ENCODE measurements at places on chromosomes 7 and 10.
A peak's percentile ranks its signal among the peaks of the same experiment; 100 is the strongest.

DNA sequence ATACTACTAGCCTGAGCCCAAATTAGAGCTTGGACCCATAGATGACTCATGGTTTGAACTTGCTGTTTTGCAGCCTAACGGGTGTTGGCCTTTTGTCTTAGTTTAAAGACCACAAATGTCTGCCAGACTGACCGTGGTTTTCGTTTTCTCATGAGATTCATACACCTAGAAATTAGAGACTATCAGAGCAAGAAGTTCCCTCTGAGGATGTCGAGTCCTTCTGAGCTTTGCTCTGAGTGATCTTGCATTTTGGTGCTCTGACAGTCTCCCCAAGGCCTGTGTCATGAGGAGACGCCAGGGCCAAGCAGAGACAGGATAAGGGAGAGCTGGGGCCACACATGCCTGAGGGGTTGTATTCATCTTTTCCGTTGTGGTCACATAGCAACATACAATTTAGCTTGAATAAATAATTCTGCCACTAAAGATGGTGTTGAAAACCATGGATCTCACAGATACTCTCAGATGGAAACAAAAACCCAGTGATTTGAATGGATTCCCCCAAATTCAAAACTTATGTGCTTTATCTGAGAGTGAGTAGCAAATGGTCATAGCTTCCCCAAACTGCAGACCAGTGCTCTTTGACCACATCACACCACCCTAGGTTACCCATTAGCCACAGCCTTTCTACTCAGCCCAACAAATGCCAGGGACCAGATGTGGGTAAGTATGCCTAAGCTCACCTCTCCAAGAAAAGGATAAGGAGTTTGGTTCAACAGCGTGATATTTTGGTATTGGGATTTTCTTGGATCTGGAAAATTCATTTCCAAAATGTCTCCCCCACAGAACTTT lies 762.0 kb upstream of the IGFBP3 start:
- no peak for DNase-seq

GRCh38 chr10:122727426-122727825 lies 27.8 kb upstream of the C10orf120 start:
- no peak for DNase-seq

DNA sequence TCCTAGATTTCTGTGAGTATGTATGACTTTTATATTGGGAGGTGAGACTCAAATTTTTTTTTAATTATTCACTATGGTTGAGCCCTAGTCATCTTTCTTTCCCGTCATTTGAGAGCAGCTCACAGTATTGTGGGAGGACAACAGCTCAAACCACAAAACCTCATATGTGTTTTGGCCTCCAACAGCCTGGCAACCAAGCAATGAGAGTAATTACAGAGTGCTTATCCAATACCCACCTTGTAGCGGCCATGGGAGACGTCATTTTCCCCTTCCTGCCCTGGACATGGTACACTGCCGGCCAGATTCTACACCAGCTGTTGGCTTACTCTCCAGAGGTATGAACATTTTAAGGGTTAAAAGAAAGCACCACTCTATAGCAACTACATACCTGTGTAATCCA lies 49.1 kb downstream of the DOCK4 start:
- DNase-seq = no peak

DNA sequence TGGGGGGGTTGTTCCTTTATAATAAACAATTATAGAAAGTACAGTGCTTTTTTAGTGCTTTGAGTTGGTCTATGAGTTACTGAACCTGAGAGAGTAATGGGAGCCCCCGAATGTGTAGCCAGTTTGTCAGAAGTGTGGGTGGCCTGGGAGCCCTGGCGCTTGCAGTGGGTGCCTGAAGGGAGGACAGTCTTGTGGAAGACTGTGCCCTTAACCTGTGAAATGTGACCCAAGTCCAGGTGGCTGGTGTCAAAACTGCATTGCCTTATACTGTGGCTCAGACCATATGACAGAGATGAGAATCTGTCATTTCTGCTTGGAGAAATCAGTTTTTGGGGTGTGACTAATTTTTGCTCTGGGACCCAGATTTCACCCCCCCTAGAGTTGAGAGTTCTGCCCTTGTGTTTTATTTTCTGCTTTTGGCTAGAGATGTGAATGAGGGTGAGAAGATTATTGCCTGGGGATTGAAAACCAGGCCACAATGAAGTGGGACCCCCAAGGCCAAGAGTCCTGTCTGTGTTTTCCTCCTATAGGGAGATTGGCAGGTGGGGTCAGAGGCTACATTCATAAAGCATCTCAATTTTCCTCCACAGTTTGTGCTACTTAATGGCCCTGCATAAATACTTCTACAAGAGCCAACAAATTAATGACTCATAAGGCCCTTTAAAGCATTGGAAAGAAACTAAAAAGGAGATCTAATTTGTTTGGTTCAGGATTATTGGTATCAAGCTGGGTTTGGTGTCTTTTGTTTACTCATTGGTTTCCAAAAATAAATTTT lies 24.1 kb upstream of the CARD11 start:
- DNase-seq = no peak

DNA sequence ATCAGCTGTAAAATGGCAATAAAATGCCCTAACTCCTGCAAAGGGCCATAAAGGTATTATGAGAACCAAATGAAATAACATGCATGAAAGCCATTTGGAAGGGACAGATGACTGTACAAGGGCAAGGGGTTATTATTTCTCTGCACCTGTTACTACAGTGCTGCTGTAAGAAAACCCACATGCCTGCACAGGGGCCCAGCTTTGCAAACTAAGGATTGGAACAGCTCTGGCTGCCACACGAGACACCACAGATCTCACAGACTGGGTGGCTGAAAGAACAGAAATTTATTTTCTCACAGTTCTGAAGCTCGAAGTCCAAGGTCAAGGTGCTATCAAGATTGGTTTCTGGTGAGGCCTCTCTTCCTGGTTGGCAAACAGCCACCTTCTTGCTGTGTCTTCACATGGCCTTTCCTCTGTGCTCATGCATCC lies 409.0 kb upstream of the NRP1 start:
- no peak for DNase-seq

DNA sequence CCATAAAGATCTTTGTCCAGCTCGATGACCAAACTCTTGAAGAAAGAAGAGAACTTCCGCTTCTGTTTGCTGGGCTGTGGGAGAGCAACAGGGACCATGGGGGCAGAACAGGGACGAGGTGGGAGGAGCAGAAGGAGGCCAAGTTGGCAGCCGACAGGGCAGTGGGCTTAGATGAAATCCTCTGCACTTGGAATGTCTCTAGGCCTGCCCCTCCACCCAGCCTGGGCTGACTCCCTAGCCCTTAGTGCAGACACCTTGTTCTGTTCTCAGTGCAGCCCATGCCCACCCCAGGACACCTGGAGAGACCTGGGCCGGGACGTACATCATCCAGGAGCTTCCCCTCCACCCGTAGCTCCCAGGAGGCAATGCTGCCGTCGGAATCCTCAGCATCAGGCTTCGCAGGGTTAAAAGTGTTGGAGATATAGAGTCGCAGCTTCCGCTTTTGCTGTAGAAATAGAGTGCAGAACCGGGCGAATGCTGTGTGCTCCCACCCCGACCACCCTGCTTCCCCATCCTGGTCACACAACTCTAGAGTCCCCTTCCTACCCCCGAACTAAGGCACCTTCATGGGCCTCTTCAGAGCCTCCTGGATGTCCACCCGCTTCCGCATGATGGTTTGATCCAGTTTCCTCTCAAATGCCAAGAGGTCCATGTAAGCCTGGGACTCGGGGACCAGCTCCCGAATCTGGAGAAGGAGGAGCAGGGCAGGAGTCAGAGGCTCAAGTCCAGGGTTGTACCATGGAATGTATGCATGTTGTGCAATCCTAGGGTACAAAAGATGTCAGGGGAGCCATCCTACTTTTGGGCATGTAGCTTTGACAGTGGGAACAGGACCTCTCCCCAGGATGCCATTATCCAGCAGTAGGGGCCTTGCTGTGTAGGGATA lies 6.1 kb downstream of the SMARCD3 start:
- DNase-seq = no peak

- DNase-seq = no peak
Observed at GRCh38 chr7:110988890-110989501, 101.9 kb upstream of the LRRN3 start.

- DNase-seq = no peak
Observed at GRCh38 chr7:66304536-66304935, 99.4 kb downstream of the TPST1 start.

GRCh38 chr7:144908943-144909556 lies 73.2 kb upstream of the TPK1 start:
- DNase-seq = no peak

- no peak for DNase-seq
Observed at GRCh38 chr10:113603057-113603777, 50.4 kb downstream of the HABP2 start.

GRCh38 chr10:116627386-116627933 lies 6.7 kb downstream of the PNLIPRP2 start:
- DNase-seq = no peak

GRCh38 chr7:8125680-8126444 lies 136.1 kb downstream of the ICA1 start:
- DNase-seq = peak; percentile 92

DNA sequence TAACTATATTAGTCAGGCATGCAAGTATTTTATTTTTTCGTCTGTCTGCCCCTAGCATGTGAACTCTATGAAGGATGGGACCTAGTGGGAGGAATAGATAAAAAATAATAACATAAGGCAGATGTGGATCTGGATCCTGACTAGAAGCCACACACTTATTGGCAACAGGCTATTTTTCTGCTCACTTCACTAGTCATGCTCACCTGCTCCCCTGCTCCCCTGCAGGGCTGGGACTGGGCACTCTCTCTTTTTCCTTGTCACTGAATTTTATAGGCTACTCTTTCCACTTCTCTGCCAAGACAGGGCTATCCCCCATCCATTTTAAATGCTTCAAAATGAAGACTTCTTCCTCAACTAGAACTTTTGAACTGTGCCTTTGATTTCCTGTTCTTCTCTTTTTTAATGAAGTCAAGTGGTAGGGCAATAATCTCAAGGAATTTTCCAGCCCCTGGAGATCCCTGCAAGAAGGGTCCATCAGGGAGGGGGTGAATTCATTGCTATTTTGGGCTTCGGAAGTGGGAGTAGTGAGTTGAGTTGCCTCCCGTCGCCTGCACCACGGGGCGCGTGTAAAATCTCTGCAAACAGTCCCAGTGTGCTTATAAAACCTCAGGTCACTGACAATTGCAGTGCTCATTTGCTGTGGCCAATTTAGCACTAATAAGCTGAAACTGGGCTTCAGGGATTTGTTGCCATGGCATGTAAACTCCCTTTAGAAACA lies 156.7 kb upstream of the NPVF start:
- DNase-seq = no peak

- DNase-seq = no peak
Observed at GRCh38 chr10:14296065-14296709, 34.5 kb downstream of the FRMD4A start.

GRCh38 chr7:37534893-37535610 lies 86.4 kb upstream of the ELMO1 start:
- DNase-seq = no peak

All from activated CD4-positive, alpha-beta T cell treated with anti-CD3 and anti-CD28 coated beads, Interleukin-2, Interleukin-4, amounts not matched to agents 100 ng/mL and 50 ng/mL, durations not matched to agents 16 hours and 8 hours (primary cell).